ENCODE measurements at places on chromosomes 3 and 15.

- no peak for DNase-seq
Measured at GRCh38 chr3:124034016-124034843, 42.3 kb upstream of the ROPN1 start.

DNA sequence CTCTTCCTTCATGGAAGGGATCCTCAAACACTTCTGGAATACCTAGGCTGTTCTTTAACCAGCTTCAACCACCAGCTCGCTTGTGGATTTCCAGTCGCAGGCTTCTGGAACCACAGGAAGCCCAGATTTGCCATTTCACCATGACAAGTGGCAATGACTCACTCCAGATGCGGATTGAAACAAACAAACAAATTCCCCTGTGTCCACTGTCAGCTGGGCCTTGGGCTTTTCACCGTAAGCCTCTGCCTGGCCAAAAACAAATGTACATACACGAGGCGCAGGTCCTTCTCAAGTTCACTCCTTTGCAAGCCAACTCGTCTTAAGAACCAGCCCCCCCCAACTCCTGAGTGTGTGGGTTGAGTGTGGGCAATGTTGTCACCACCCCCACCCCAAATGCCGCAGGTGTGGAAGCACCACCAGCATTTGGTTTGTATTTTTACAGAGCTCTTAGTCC is 8.8 kb downstream of the BCL6 start:
- DNase-seq, result no peak

DNA sequence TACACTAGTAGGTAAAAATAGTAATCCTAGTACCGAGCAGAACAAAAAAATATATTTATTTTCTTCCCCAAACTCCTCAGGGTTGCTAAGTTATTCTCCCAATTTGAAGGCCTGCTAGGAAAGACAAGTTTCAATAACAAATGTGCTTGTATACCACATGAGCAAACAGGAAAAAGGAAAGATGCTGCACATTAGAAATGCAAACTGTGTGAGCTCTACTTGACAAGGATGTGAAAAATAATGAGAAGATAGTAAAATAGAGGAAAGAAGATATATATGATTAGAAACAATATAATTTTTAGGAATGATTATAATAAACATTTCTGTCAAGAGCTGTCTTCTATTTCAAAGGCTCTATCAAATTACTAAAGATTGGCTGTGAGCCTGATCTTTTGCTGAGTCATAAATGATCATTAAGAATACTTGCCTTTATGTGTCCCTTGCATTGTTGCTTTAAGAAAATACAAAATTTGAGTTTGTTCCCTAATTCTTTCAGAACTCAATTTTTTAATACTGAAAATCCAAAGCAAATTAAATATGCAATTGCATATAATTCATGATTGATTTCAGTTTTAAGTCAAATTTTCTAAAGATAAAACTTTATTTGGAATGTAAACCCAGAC is 174.2 kb downstream of the NEK10 start:
- no peak for DNase-seq

GRCh38 chr3:165476399-165477060 is 280.3 kb upstream of the SLITRK3 start:
- DNase-seq, result no peak

GRCh38 chr3:160566499-160566898 is 1.1 kb upstream of the KPNA4 start:
- no peak for DNase-seq

DNA sequence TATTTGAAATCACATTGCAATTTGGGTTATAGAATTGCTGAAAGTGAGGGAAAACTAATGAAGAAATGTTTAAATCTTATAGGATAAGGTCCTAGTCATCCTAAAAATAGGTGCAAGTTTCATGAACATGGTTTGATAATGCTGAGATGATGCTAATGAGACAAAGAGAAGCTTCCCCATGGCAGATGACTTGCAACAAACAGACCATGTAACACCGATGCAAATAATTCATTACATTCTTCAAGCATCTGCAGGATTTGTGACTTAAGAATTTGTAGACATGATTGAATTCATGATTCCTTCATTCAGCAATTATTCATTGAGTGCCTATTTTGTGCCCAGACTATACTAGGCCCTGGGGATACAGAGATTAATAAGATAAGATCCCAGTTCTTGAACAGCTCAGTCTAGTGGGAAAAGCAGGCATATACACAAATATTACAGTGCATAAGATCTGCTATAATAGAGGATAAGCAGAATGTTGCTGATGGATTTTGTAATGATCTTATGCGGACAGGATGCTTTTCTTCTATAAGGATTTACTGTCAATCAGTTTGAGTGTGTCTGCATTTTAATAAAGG is 367.9 kb upstream of the GBE1 start:
- DNase-seq, result no peak

DNA sequence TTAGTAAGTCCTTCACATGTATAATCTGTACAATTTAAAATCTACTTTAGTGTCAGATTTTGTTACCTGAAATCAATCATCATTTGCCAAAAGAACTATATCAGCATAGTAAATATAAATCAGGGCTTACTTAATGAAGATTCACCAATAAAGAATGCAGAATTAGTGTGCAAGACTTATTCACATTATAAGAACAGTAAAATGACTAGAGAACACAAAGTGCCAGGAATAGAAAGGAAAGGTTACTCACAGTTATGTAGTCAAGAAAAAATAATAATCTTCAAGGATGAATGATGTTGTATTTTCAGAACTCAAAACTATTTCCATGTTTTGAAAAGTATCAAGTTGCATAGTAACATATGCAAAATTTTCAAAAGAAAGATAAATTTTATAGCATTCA is 891.9 kb downstream of the ROBO1 start:
- DNase-seq, result no peak

- no peak for DNase-seq
Measured at GRCh38 chr3:72530426-72530825, 317.8 kb downstream of the SHQ1 start.

DNA sequence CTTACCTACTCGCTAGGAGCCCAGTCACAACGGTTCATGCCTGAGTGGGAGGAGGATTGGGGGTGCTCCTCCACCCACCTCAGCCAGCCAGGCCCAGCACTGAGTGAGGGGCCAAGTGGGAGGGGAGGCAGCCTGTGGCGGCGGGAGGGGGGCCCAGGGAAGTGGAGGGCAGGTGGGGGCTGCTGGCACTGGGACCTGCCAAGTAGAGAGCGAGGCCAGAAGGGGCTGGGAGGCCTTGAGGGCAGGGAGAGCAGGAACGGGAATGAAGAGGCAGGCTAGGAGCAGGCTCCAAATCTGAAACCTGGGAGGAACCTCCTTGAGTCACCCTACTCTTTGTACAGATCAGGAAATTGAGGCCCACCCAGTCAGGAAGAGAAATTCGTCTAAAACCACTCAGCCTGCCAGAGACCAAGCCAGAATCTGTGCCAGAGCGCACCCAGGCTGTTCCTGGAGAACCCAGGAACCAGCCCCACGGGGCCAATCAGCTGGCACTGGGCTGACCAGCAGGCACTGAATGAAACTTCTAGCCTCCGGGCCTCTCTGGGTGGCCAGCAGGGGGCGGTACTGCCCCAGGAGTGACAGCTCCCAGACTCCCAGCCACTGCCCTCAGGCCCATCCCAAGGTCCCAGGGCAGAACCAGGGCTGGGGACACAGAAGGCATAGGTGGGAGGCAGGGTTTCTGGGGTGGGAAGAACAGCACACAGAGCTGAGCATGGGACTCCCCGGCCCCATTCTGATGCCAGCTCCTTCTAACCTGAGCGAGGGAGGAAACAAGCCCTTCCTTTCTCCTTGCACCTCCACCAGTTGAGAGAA is 14.8 kb upstream of the CYP11A1 start:
- DNase-seq, result no peak

GRCh38 chr3:40765884-40766283 is 241.1 kb downstream of the ZNF621 start:
- no peak for DNase-seq

DNA sequence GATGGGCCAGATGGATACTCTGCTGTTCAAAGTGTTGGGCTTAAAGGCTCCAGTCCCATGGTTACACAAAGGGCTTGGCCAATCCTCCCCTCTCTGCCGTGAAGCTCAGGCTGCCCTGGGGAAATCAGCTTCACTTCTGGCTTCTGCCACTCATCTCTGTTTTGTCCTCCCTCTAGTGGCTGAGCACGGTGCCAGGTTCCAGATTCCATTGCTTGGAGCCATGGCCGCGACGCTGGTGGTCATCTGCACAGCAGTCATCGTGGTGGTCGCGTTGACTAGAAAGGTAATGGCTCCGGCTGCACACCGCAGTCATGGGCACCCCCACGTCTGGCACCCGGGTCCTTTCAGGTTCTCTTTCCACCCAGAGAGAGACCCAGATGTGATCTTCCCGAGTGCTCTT is 5.6 kb downstream of the TIGIT start:
- DNase-seq, result no peak

- no peak for DNase-seq
Measured at GRCh38 chr3:87811953-87812352, 246.9 kb downstream of the CGGBP1 start.

DNA sequence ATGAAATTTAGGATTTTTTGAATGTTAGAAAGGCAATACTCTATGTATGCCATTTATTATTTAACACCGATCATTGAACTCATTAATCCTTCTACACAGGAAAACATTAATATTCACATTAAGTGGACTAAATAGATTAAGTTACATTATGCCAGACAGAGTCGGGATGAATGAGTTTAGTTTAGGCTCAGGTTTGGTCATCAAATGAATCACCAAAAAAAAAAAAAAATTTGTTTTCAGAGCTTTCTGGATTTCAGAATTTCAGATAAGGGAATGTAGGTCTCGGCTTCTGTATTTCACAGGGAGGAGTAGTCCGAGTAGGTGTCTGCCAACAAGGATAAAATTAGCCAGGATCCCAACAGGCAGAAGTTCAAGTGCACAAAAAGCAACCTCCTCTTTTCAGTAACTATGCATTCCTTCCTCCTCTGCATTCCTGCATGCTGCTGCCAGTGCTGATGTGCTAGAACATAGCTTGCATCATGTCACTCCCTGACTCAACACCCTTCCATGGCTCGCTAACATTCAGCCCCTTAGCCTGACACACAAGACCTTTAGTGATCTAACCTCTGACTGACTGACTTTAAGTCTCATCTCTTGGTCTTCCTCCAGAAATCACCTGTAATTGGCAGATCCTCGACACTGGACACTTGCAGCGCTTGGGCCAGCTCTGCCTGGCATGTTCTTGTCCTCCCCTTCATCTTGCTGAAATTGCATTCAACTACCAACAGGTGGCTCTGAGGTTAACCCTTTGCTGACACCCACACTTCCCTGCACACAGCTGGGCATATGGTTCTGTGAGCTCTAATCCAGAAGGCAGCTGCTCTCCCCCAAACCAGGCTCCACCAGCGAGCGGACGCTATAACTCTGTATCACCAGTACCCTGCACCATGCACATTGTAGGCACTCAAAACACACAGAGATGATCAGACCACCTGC is 145.4 kb upstream of the PROK2 start:
- no peak for DNase-seq

GRCh38 chr3:119783255-119783654 is 1.4 kb downstream of the NR1I2 start:
- DNase-seq, result no peak

DNA sequence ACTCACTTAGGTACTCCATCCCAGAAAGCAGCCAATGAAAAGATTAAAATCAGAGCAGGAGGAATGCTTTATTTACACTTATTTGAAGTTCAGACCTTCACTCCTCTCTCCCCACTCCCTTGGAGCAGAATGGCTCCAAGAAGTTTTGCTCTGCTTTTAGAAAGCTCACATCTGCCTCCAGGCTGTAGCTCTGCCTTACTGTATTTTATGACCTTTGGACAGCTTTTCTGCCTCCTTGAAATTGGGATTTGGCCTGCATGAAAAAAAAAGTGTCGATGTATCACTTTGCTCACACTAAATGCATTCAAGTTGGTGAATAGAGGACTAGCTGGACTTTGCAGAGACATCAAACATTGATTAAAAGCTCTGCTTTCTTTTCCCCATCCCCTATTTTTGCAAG is 95.3 kb downstream of the SLC9A9 start:
- DNase-seq, result no peak

- no peak for DNase-seq
Measured at GRCh38 chr15:45641374-45641781, 6.5 kb downstream of the SQOR start.

GRCh38 chr15:79673416-79674123 is 223.2 kb downstream of the MTHFS start:
- DNase-seq, result no peak

GRCh38 chr15:58227706-58228543 is 89.7 kb downstream of the AQP9 start:
- no peak for DNase-seq

- no peak for DNase-seq
Measured at GRCh38 chr3:152071924-152072323, 196.8 kb upstream of the MBNL1 start.

GRCh38 chr3:39029556-39029955 is 22.2 kb downstream of the SCN11A start:
- no peak for DNase-seq

DNA sequence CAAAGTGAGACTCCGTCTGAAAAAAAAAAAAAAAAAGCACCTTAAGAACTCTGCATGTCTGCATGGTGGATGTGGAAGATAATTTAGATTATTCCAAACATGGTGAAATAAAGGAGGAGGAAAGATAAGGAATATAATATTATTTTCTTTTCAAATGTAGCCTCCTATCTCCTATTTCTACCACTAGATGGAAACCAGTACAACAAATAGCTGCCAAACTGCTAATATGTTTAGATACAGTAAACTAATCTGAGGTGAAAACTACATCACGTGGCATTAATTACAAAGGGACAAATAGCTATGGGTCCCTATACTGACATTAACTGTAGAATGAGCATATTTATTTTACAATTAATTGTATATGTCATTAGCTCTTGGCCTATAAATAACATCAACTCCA is 197.8 kb downstream of the TBC1D5 start:
- DNase-seq, result no peak

DNA sequence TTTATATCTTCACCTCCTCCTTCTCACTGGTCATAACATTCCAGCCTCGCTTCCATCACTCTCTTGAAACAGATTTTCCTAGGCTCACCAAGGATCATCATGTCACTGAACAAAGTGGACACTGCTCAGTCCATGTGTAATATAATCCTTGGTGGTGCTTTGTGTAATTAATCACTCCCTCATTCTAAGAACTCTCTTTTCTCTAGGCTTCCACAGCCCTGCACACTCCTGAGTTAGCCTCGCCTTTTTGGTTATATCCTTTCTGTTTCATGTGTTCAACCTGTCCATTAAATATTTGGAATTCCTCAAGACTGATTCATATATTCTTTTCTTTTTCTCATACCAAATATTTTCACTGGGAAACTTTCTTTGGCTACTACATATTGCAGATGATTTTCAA is 440.8 kb downstream of the PYDC2 start:
- DNase-seq, result no peak

GRCh38 chr3:191263365-191263764 is 64.3 kb downstream of the OSTN start:
- DNase-seq, result no peak

All from brain pericyte (primary cell).